ENCODE measurements at places on chromosomes 5 and 9.

GRCh38 chr5:53969176-53969730 is 341.1 kb downstream of the ARL15 start:
- no peak for DNase-seq

DNA sequence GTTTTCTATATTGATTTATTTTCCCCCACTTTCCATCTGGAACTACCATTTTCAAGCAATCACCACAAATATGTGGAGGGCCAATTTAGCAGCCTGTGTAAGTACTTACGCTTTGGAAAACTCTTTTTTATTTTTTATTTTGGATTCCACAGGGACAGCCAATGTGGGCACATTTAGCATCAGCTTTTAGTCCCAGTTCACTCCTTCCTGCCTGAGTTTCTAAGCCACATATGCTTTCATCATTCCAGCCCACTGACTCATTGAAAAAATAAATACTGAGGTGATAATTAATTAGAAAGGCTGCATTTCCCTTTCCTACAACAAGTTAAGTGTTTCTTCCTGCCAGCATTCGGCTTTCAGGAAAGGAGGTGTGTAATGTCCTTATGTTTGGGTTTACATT is 76.8 kb downstream of the TMEM167A start:
- DNase-seq = no peak

- DNase-seq = no peak
Measured at GRCh38 chr5:112880219-112880964, 19.3 kb downstream of the SRP19 start.

DNA sequence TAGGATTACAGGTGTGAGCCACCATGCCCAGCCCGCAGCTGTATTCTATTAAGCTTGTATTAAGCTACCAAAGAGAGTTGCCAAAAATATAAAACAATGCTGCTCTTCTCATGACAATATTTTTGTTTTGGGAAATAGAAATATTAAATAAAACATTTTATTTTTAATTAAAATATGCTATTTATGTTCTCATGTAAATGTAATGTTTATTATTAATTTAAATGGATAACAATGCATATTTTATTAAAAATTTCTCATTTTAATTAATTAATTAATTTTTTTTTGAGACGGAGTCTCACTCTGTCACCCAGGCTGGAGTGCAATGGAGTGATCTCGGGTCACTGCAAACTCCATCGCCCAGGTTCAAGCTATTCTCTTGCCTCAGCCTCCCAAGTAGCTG is 117.5 kb downstream of the ANKRD55 start:
- DNase-seq = no peak

- DNase-seq = no peak
Measured at GRCh38 chr5:139816566-139816965, 21.0 kb downstream of the PSD2 start.

GRCh38 chr5:11650936-11651335 is 253.3 kb downstream of the CTNND2 start:
- no peak for DNase-seq

DNA sequence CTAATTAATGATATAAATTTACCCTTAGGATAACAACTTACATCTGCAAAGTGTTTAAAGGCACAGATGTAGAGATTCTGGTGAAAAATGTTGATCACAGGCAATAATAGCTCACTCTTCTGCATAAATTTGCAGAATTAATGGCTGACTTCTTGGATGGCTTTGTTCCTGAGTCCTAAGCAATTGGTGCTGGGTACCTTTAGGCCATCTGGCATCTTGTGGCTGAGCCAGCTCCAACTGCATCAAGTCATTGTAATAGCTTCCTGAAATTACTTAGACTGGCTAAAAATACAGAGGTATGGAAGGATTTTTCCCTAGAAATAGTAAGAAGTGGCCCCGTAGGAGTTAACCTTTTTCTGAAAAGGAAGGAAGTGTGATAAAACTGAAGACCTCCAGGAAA is 118.3 kb upstream of the MINAR2 start:
- DNase-seq = no peak

DNA sequence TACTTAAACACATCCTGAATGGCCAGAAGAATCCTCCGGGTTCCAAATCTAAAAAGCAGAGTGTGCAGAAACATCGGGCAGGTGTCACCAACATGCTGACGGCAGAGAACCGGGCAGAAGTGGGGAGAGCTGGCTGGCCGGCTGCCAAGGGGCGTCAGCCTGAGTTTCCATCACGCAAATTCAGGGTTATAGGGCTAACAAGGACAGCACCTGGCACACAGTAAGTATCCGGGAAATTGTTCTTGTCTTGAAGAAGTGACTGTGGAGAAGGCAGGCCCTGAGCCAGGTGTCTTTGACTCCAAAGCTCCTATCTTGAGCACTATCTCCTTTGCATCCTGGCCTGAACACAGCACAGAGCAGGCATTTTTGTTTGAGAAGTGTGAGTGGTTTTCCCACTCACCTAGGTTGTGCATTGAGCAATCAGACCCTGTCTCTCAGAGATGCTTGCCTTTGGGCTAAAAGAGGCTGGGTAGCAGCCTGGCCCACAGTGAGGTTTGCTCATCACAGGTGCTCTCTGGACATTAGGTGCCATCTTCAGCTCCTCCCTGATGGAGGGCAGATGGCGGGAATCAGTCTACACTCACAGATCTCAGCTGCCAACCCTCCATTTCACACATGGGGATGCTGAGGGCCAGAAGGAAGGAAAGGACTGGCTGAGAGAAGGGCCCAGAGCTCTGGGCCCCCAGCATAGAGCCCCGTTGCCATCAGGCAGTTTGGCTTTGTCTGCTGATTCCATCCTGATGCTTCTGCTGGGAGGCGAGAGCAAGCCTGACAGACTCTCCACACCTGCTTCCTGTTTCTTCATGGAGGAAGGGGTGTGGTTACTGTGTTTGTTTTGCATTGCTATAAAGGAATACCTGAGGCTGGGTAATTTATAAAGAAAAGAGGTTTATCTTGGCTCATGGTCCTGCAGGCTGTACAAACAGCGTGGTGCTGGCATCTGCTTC is 52.8 kb downstream of the WHRN start:
- DNase-seq = no peak

GRCh38 chr5:143176048-143176447 is 227.4 kb downstream of the NR3C1 start:
- DNase-seq = no peak

- no peak for DNase-seq
Measured at GRCh38 chr9:118088090-118088489, 383.9 kb downstream of the TLR4 start.

DNA sequence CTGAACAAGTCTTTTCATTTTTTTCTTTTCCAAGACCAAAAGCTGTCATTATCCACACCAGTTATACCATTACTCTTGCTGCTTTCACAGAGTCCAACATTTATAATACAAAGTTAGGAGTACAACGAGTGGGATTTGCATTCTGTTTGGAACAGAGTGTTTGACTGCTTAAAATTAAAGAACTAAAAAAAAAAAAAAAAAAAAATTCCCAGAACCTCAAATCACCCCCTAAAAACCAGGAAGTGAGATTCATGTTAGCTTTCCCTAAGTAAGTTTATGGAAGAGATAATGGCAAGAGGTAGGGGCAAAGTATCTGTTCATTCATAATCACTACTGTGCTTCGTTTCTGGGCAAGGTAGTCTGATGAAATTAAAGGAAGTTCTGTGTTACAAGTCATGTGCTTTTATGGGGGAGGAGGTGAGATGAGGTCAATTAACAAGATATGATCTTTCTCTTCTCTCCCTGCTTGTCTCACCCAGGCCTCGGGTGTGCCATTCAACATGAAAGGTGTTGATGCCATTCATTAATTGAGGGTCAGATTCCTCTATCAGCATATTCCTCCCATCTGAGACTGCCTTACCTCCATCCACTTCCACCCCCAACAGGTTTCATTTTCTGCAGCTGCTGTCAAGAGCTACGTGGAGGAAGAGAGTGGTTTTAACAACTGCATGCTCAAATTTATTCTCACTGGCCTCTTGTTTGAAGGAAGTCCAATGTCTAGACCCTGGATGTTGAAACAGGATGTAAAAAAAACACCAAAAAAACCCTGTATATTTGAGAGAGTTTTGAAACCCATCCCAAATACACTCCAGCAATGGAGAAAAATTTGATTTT is 58.1 kb downstream of the MARCHF3 start:
- DNase-seq = no peak

DNA sequence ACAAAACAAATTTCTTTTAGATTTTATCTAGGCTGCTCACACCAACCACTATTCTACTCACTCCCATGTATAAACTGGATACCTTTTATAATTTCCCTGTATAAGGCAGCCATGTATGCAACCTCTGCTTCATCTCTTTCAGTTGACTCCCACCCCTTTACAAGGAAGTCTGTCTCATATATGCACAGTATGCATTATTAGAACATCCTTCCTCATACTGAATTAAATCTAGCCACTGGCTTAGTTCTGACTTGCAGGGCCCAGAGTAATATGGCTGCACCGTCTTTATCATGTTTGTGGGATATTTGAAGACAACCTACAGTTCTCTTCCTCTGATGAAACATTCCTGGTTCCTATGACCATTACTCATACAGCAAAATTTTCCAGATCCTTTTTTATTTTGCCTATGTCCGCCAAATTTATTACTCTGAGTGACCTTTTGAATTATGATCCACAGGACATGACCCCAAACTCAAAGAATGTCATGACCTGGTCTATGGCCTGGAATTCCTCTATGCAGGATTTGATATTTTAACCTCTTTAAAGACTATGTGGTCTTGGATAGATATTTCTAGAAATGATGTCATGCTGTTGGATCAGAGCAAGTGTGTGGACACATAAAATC is 76.6 kb upstream of the ITGA1 start:
- DNase-seq = no peak

GRCh38 chr5:148372166-148372725 is 11.5 kb upstream of the FBXO38 start:
- DNase-seq = no peak

GRCh38 chr5:157665467-157666070 is 5.8 kb upstream of the C5orf52 start:
- no peak for DNase-seq

- DNase-seq = no peak
Measured at GRCh38 chr9:81737871-81738507, 48.6 kb upstream of the TLE1 start.

DNA sequence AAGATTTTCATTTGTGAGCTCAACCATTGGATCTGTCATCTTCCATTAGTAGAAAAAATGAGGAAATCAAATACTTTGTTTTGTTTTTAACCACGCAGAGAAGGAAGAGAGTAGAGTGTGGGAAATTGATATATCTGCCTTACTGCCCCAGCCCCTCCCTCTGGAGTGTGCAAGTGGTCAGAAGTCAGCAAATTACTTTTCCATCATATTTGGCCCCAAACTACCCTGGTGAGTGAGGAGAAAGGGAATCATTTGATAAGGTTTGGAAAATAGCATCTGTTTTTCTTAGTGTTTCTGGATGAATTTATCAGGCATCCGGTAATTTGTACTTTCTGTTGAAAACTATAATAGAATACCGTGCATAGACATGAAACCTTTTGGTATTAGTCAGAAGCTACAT is 327.4 kb downstream of the MARCHF11 start:
- DNase-seq = no peak

DNA sequence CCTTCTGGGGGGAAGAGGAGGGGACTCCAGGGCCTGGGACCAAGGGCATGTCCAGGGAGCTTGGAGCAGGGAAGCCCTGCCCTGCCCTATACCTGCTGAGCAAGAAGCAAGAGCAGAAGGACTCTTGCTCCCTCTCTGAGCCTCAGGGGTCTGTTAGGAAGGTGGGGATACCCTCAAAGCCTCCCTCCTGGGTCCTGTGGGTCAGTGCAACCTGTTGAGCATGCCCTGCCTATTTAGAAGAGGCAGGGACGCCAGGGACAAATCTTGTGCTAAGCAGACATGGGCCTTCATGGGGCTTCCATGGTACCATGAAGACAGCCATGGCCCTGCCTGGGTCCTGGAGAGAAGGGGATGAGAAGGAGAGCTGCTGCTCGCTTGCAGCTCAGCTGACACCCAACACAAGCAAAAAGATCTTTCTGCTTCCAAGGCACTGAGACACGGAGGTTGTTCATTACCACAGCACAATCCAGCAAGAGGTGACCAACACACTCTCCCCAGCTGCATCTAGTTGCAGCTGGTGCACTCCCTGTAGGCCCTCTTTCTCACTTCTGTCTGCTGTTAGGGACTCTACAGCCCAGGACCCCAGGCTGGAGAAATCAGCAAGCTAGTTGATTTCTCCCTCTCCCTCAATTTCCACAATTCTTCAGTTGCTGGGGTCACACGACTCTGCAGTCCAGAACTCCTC is 39.3 kb downstream of the C9orf50 start:
- DNase-seq = no peak

GRCh38 chr9:117454711-117455110 is 39.9 kb upstream of the ASTN2 start:
- DNase-seq = no peak

DNA sequence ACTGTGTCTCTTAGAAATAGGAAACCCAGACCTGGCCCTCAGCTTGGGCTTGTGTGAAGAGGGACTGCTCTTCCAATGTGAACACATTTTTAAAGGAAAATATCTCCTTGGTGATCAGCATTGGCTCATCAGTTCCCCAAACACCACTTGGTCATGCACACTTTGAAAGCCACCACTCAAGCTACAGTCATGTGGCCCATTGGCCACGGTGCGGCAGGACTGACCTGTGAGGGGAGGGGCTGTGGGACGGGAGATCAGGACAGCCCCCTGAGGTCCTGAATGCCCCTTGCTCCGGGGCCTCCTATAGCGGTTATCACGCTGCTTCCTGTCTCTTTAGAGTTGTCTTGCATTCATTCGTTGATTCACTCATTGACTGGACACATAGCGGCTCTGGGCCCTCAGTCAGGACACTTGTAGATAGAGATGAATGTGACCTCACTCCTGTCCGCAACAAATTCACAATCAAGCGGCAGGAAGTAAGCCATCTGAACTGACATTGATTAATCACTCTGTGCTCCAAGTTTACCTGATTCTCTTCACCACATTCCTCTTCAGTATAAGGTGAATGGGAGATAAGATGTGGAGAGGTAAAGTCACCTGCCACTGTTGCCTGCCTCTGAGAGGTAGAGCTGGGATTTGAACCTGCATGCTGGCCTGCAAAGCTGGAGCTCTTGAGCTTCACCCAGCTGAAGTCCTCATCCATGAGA is 73.1 kb downstream of the COL15A1 start:
- no peak for DNase-seq

DNA sequence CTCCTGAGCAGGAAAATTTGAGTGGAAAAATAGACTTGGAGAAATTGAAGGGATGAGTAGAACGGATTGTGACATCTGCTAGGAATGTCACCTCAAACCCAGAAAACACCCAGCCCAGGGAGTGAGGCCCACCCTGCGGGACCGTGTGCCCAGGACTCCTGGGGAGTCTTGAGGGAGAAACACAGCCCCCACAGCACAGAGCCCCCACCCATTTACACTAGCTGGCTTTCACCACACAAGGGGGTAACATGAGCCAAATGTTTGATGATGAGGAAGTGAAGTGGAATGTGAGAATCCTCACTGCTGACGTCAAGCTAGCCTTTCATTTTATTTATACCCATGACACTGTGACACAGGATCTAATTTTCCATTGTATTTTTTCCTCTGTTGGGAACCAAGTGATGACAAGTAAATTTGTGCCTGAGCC is 42.8 kb upstream of the PDE8B start:
- no peak for DNase-seq

GRCh38 chr5:4970171-4970570 is 170.0 kb upstream of the ADAMTS16 start:
- no peak for DNase-seq

- DNase-seq = no peak
Measured at GRCh38 chr9:131835151-131835910, 95.5 kb upstream of the RAPGEF1 start.
